Stimulated activated CD4-positive, alpha-beta T cell treated with anti-CD3 and anti-CD28 coated beads, Interleukin-2, amount 100 ng/mL, for 4 hours (primary cell): ENCODE measurements at places on chromosomes 13 and 19.

- no peak for DNase-seq
These were observed 43.8 kb downstream of the CAPN12 start for GRCh38 chr19:38700350-38700901.

DNA sequence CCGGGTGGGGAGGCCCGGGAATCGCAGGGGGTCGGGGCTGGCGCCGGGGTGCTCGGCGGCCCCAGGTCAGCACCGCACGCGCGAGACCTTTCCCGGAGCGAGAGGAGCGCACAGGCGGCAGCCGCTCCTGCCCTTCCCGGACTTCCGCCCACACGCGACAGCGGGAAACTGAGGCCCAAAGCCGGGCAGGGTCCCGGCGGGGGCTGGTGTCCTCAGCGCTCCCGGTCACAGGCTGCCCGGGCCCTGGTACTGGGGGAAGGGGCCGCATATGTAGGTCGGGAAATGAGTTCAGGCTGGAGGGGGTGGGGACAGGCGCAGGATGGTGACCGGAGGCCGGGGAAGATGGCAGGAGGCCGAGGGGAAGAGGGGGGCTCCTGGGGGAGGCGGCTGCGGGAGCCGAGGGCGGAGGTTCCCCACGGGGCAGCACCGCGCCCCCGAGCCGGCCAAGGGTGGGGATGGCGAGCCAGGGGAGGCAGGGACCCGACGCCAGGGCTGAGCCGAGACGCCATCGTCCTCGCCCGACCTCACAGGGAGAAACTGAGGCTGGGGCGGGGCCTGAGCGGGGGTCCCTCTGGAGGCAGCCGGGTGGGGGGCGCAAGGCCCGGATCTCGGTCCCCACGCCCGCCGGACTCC is 662 bp downstream of the CBARP start:
- DNase-seq: no peak

DNA sequence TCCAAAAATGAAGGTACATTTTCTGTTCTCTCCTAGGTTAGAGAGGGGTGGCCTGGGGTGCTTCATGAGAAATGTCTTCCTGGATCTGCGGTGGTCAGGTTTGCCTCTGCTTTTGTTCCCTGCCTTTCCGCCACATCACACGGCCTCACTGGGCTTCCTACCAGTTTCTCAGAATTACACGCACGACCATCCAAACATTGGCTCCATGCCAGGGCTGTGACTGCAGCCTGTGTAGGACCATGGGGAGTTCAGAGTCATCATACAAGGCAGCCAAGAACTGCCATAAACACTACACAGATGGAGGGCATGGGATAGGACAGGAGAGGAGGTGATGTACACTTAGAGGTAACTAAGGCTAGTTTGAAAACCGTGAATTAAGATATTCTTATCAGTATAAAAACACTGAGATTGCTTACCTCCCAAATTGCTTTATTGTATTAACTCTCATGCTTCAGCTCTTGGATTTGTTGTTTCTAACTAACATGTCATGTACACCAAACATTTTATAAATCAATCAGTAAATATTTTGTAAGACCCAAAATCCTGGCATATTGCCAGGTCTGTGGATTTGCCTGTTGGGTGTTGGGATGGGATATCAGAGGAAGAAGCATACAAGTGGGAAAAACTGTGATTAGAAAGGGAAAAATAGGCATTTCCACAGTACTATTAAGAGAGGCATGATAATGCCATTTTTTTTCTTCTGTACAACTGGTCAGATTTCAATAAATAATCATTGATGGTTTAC is 45.2 kb downstream of the CDADC1 start:
- no peak for DNase-seq

DNA sequence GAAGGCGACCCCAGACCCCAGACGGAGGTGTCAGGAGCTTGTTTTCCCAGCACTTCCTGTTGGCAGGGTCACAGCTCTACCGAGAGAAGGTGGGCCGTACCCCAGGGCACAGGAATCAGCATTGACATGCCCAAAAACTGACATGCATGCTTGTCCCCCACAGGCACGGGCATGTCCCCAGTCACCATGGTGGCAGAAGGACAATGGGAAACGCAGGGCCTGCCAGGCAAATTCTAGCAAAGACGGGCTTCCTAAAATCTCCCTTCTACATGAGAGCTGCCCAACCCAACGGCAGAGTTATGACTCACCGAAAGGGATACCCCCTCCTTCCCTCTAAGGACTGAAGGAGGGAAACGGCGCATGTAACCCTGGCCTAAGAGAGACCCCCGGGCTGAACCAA is 18.5 kb downstream of the TSHZ3 start:
- DNase-seq: no peak

GRCh38 chr13:87680298-87680697 is 9.1 kb downstream of the SLITRK5 start:
- DNase-seq: no peak

- DNase-seq: no peak
These were observed 69.0 kb upstream of the C1QTNF9B start for GRCh38 chr13:23966221-23966690.

GRCh38 chr13:114154476-114154875 is 22.1 kb upstream of the RASA3 start:
- no peak for DNase-seq

GRCh38 chr19:14160017-14160703 is 23.8 kb upstream of the ASF1B start:
- DNase-seq: no peak

- no peak for DNase-seq
These were observed 173.1 kb downstream of the POU4F1 start for GRCh38 chr13:78430166-78430791.

DNA sequence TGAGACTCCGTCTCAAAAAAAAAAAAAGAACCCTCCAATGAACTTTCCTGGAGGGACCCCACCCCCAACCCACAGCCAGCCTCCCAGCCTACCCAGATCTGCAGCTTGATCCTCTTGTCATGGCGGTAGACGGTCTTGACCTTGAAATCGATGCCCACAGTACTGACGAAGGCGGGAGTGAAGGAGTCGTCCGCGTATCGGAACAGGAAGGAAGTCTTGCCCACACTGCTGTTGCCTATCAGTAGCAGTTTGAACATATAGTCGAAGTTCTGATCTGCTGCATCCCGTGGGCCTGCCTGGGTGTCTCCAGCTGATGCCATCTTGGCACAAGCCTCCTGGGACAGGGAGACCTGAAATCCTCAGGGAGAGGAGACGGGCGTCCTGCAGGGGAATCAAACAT is 2.4 kb downstream of the RAB3D start:
- no peak for DNase-seq

GRCh38 chr19:20926796-20927195 is 3.7 kb downstream of the ZNF85 start:
- DNase-seq: no peak

DNA sequence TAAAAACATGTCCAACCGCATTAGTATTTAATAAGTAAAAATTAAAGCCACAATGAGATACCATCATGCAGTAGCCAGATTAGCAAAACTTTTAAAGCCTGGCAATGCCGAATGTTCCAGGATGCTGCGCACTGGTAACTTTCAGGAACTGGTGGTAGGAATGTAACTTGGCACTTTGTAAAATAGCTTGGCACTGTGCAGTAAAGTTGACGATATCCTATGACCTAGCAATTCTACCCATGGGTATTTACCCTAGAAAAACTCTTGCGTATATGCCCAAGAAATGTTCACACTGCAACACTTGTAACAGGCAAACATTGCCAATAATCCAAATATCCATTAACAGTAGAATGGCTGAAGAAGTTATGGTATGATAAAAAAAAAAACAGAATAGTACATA is 97.7 kb downstream of the SPACA7 start:
- DNase-seq: no peak

DNA sequence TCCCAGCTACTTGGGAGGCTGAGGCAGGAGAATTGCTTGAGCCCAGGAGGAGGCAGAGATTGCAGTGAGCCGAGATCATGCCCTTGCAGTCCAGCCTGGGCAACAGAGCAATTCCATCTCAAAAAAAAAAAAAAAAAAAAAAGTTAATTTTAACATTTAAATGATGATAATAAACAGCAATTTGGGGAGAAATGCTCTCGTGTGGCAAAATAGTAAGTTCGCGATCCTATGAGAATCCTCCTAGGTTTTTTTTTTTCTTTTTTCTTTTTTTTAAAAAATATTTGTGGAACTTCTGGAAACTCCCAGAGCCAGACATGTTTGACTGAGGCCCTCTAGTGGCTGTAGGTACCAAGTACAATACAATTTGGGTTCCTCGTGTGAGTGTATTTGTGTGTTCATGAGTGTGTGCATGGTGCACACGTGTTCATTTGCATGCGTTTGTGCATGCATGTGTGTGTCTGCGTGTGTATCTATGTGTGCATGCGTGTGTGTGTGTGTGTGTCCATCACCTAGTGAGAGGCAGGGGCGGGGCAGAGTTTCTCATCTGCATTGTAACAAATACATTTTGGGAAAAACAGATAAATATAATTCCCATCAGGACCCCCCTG is 31.2 kb downstream of the TMPRSS9 start:
- DNase-seq: peak; percentile 14

DNA sequence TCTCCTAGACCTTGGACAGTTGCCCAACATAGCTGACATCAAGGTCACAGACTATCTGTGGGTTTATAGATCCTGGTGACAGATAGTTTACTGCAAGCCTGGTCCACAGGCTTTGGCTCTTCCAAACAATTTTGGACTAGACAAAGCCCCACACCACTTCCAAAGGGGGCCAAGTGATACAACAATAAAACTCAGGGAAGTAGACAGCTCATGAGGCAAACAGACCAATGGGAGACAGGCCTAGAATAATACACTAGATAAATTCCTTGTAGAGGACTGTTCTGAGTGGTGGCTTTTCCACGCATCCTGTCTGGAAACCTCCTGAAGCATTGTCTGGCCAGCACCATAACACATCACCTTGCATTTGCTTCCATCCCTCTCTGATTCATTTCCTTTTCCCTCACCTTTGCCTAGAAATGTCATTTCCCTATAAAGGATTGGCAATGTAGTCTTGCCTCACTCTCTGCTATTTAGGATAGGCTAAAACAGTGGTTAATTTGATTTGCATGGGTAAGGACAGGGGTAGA is 284.2 kb downstream of the POU4F1 start:
- no peak for DNase-seq

- DNase-seq: no peak
These were observed 21.5 kb downstream of the COLGALT1 start for GRCh38 chr19:17576758-17577456.

DNA sequence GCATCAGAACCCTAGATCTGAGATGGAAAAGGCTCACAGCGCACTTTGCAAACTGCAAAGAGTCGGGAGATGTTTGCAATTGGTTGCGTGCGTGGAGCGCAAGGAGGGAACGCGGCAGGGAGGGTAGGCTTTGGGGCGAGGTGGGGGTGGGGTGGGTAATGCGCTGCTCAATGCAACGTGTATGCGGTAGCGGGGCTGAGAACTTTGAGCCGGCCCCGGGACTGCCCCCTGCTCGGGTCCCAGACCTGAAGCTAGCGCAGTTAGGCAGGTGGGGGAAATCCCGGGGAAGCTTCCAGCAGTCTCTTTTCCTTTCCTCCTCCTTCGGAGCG is 971 bp downstream of the FOSB start:
- DNase-seq: no peak

- DNase-seq: no peak
These were observed 7.4 kb upstream of the ESD start for GRCh38 chr13:46804391-46804815.

- no peak for DNase-seq
These were observed 221.2 kb downstream of the MAB21L1 start for GRCh38 chr13:35255241-35255640.

DNA sequence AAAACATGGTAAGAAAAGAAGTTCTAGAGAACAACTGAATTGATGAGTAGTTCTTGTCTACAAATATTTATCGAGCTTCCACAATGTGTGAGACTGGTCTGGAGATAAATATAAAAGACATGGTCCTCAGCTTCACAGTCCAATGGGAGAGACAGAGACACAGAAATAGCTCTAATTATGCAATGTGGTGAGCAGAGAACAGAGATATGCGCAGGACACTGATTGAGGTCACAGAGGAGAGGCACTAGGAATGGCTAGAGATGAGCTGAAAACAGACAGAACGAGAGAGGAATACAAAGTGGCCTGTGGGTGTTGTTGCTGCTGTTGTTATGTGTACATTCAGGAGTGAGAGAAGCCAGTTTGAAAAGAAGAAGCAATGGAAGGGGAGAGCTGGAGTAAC is 53.2 kb downstream of the GPALPP1 start:
- DNase-seq: no peak

- no peak for DNase-seq
These were observed 9.9 kb upstream of the RCBTB2 start for GRCh38 chr13:48542581-48543341.

DNA sequence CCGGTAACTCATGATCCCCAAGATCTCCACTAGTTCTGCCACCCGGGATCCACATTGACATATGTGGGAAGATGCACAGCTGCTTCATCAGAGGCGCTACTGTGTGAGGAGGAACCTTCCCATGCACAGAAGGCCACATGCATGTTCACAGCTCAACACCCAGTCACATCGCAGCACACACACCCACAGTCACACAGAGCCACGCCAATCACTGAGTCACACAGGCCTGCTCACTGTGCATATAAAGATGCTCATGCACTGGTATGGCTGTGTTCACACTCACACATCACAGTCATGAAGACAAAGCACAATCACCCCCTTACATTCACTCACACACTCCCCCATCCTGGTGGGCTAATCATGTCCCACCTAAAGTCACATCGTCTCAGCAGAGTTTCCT is 9.8 kb downstream of the CLC start:
- no peak for DNase-seq

DNA sequence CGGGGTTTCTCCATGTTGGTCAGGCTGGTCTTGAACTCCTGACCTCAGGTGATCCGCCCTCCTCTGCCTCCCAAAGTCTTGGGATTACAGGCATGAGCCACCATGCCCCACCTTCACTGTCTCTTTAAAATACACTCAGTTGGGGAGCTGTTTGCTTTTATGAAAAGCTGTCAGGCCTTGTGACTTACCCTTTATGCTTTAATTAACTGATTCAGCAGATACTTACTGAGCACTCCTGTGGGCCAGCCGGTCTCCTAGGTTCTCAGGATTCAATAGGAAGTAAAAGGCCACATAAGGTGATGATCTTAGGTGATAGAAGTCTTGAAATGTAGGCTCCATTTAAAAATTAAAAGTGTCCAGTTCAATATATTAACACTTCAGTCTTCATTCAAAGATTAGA is 7.5 kb downstream of the UBAC2 start:
- DNase-seq: no peak
